ENCODE measurements at places on chromosomes 1 and 21. TPM values are rescaled to one million over a fixed set of nuclear protein-coding genes. Genes with fewer than 3 reads are reported as not detected.

SYDE2 gene
- 6.4 TPM for total RNA-seq

PGLYRP4 gene
- total RNA-seq = 0.13 TPM

GRCh38 chr1:59617434-59617833, 197.3 kb upstream of the HOOK1 start:
- H3K36me3 ChIP-seq = no peaks in the 10 kb centered on the region
- H3K4me3 ChIP-seq = no peak overlapping the region
- no peak overlapping the region for H3K27ac ChIP-seq
- H3K4me1 ChIP-seq = no peaks in the 10 kb centered on the region
- no peak for DNase-seq

GRCh38 chr1:92301021-92301420, 2.2 kb downstream of the RPAP2 start:
- no peaks in the 10 kb centered on the region for H3K27me3 ChIP-seq
- H3K4me3 ChIP-seq = no peak overlapping the region

- no peak overlapping the region for H3K4me3 ChIP-seq
- no peak overlapping the region for H3K27ac ChIP-seq
- peaks cover 86% of the 10 kb centered on the region for H3K27me3 ChIP-seq
These were observed 38.9 kb upstream of the TARDBP start for GRCh38 chr1:10973552-10973951.

- no peak overlapping the region for H3K27ac ChIP-seq
- no peak for DNase-seq
- peaks cover 49% of the 10 kb centered on the region for H3K36me3 ChIP-seq
- no peaks in the 10 kb centered on the region for H3K4me1 ChIP-seq
These were observed 7.5 kb upstream of the GATAD2B start for GRCh38 chr1:153929981-153930948.

Data from K562 (cell line).